ENCODE measurements at places on chromosomes 5 and 9.

GRCh38 chr5:151383011-151383410 is 35.7 kb upstream of the SLC36A2 start:
- no peak for DNase-seq

DNA sequence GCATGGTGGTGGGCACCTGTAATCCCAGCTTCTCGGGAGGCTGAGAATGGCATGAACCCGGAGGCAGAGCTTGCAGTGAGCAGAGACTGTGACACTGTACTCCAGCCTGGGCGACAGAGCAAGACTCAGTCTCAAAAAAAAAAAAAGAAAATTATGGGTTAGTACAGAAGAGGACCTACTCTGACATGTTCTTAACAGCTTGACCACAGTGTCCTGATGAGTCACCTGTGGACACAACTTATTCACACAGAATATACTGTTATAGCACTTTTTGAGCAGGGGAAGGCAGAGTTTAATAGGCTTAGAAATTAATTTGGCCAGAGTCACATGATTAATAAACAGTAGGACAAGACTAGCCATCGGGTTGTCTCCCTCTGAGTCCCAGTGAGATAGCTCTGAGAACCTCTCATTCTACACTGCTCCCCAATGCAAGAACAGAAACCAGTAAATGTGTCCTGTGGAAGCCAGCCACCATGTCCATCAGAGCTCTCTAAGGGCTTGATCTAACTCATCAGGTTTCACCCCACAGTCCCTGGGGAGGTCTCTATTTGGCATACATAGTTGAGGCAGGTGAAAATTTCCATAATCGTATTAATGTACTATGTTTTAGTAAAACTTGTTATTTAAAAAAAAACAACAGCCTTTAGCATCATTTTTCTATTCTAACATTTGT is 1077.9 kb upstream of the C9orf72 start:
- DNase-seq, result no peak

- DNase-seq, result no peak
Observed at GRCh38 chr5:7763621-7764072, 87.3 kb downstream of the CFAP90 start.

- DNase-seq, result no peak
Observed at GRCh38 chr5:57508211-57508610, 25.6 kb upstream of the ACTBL2 start.

- DNase-seq, result no peak
Observed at GRCh38 chr5:158045696-158046095, 186.8 kb upstream of the CLINT1 start.

DNA sequence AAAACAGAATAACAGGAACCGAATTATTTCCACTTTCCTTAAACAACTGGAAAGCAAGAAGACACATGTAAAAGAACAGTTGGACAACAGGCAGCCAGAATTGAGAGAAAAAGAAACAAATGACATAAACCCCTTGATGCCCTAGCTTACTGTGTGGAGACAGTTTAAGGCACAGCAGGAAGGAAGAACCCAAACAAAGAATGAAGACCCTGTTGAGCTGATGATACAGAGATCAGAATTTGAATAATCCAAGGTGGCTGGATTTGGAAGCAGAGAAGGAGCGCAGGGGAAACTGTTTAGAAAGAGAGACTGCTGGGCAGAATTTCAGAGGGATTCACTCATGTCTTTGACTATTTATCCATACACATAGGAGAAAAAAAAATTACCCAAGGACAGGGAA is 316.3 kb upstream of the POU5F2 start:
- DNase-seq, result no peak

- no peak for DNase-seq
Observed at GRCh38 chr9:134554373-134555093, 87.1 kb upstream of the COL5A1 start.

Measured in OCI-M1 (cell line).